ENCODE measurements at places on chromosomes 12 and 14.
A peak's percentile ranks its signal among the peaks of the same experiment; 100 is the strongest.

DNA sequence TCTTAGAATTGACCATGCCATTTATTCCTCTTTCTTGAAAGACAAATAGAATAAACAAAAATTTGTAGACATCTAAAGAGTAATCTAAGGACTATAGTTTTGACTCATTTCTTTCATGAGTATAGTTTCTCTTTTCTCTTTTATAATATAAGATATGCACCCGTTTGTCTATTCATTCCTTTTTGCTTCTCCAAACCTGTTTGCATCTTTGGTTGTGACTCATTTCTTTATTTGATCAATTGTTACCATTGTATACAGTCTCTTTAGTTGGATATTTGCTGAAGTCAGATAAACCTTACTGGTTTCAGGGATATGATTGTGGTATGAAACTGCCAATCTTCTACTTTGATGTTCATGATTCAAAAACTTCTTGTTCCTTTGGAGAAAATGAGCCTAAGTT is 268.7 kb downstream of the FBXL14 start:
- DNase-seq: peak; percentile 73

DNA sequence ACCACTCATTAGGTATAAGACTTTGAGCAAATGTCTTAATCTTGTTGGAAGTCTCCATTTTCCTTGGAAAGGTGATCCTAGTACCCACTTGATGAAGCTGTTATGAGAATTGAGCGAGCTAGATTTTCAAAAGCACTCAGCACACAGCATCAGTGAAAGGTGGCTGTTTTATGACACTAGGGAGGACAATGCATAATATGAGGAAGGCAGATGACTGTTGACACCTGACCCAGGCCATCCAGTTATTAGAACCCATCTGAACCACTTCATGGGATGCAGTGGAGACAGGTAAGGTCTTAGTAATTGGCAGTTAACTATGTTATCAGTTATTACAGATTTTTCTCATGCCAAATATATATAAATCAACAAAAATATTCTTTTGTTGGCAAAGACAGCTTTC is 369.9 kb upstream of the PDE3A start:
- no peak for DNase-seq

DNA sequence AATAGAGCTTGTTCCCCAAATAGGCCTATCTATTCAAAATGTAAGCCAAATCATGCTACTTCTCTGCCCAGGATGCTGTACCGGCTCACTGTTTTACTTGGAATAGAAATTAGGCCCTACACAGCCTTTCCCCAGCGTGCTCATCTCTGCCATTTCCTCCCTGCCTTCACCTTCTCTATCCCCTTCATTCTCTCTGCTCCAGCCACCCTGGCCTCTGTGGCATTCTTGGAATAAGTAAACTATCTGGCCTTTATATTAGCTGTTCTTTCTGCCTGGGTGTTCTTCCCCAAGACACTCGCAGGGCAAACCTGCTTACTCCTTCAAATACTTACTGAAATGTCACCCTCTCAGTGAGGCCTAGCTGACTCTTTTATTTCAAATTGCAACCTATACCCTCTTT is 30.9 kb upstream of the DYRK2 start:
- no peak for DNase-seq

DNA sequence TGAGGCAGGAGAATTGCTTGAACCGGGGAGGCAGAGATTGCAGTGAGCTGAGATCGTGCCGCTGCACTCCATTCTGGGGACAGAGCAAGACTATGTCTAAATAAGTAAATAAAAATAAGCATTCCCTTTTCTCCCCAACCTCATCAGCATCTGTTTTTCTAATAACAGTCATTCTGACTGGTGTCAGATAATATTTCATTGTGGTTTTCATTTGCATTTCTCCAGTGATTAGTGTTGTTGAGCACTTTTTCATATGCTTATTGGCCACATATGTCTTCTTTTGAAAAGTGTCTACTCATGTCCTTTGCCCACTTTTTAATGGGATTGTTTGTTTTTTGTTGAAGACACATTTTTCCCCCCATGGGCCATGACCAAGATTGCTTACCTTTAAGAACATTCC is 243.2 kb downstream of the ADAMTS20 start:
- no peak for DNase-seq

- no peak for DNase-seq
These were observed at the start of gene HSPB8 for GRCh38 chr12:119178544-119179334. Gene HSPB8, plus strand, starts transcription at chr12:119178931. Its CDS starts 382 bp downstream, at chr12:119179313.

DNA sequence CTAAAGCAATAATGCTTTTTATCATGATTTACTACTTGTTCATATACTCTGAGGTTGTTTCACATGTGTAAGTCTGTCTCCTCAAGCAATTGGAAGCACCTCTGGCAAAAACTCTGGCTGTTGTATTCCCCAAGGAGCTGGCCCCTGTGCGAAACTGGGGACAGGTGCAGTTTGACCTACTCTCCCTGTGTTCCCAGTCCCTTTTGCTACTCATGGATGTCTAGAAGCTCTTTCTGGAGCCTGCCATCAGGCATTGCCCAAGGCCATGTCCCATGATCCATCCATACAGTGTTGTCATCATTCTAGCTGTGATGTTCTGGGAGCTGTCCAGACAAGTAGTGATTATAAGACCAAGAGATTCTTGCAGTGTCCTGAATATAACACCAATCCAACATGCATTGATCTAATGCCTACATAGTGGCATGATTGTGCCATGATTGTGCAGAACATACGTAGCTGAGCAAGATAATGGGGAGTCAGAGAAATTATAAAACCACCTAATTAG is 14.9 kb downstream of the AKAP6 start:
- DNase-seq: no peak

- DNase-seq: no peak
These were observed 363.4 kb upstream of the GARIN6 start for GRCh38 chr12:99284161-99284560.

- no peak for DNase-seq
These were observed 185.1 kb downstream of the ATXN7L3B start for GRCh38 chr12:74722709-74723108.

- peak; percentile 42 for DNase-seq
These were observed 30.5 kb downstream of the ALX1 start for GRCh38 chr12:85310456-85311076.

GRCh38 chr14:103698380-103699260 is 16.6 kb downstream of the XRCC3 start:
- DNase-seq: no peak

DNA sequence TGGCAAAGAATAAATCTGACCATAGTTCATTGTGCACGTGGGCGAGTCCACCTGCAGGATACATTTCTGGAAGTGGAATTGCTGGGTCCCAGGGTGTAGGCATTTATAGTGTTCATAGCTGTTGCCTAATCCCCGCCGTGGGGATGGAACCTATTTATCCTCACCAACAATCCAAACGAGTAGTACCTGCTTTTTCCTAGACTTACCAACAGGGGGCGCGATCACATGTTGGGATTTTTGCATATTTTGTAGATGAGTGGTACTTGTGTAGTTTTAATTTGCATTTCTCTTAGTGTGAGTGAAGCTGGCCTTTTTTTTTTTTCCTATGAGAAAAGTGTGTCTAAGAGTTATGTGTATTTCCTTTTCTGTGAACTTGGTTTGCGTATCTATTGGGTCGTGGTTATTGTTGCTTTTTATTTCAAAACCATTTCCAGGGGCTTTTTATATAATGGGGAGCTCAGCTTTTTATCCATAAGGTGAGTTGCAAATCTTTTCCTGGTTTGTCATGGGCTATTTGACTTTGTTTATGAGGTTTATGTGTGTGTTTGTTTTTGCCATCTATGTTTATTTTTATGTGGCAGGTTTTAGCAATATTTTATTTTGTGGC is 67.2 kb downstream of the CCDC92 start:
- DNase-seq: peak; percentile 80

DNA sequence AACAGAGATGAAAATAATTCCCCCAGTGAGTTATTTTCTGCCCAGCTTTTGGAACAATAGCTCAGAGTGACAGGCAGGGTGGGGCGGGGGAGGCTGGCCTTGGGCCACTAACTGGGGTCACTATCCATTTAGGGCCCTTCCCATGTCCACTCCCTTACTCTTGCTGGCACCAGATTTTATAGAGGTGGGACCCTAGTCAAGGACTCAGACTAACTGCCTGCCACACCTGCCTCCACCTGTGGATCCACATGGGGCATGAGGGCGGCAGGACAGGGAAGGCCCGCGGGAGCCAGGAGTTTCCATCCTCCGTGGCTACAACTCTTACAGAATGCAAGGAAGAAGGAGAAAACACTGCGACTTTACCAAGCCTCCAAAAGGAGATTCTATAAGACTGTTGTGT is 10.1 kb downstream of the VDR start:
- no peak for DNase-seq

GRCh38 chr12:127108360-127109215 is 1158.4 kb upstream of the TMEM132C start:
- peak; percentile 83 for DNase-seq
